NCI-H1436 (cell line): ENCODE measurements at places on chromosomes 7 and 10.

GRCh38 chr7:143002106-143002505, 24.8 kb downstream of the OR9A2 start:
- no peak for DNase-seq

DNA sequence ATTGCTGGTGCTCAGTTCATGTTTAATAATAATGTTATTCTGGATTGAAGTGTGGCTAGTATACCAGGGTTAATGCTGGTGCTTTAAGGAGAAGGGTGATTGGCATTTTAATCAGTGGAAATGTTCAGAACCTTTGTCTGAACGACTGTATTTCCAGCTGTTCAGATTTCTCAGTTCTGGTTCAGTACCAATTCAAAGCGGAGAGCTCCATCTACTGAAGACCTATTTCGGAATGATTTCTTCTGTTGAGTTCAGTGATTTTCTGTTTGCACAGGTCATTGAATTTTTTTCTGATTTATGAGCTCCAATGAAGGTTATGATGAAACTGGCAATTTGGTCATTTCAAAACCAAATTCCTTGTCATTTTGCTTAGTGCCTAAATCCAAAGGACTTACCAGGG, 160.1 kb downstream of the EXOC4 start:
- no peak for DNase-seq

GRCh38 chr7:46651070-46651469, 730.0 kb upstream of the IGFBP3 start:
- DNase-seq = no peak

- no peak for DNase-seq
Measured at GRCh38 chr10:7383442-7383841, 27.4 kb downstream of the SFMBT2 start.

- DNase-seq = no peak
Measured at GRCh38 chr10:58851606-58852005, 324.8 kb upstream of the PHYHIPL start.

DNA sequence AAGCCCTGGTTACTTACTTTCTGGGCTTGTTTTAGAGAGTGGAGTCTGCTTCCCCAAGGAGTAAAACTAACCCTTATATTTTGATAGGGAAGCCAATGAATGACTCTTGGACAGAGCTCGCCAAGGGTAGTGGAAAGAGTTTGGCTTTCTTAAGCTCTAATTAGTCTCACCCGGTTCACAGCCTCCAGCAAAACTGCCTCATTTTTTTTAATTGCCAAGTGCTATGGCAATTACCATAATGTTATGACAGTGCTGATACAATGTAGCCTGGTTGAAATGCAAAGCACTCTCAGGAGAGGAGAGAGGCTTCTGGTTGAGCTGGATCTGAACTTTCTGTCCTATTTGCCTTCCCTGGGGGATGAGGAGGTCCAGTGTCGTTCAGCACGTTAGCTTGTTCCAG, 376.1 kb upstream of the CHRM2 start:
- peak; percentile 20 for DNase-seq

DNA sequence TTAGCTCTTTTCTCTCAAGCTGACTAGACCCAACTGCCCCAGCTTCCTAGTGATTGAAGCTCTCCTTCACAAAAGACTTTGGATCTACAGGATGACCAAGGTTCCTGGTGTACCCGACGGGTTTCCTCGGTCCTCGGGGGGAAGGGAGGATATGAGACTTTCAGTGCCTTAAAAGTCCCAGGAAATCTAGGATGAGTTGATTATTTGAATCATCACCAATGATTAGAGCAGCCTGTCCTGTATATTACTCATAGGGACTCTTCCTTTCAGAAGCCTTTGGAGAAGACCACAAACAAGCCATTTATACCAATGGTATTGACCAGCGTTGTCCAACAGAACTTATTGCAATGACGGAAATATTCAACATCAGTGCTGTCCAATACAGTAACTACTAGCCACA, 6.1 kb upstream of the ACTA2 start:
- DNase-seq = no peak

- no peak for DNase-seq
Measured at GRCh38 chr10:128382225-128382624, 256.0 kb upstream of the MKI67 start.

- DNase-seq = no peak
Measured at GRCh38 chr7:80984619-80985018, 65.8 kb upstream of the SEMA3C start.

DNA sequence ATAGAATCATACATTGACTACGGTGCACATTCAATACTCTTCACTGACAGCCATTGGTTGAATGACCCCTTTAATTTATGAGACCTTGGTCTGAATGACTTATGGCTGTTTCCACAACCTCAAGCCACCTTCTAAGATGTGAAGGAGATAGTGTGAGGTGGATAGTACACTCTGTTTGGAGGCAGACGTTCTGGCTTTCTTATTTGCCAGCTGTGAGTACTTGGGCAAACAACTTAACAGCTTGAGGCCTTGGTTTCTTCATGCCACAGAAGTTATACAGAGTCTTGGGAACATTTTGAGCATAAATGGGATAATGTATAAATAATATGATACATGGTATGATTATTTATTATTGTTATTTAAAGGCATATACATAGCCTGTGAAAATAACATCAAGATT, 62.0 kb downstream of the BPGM start:
- no peak for DNase-seq

DNA sequence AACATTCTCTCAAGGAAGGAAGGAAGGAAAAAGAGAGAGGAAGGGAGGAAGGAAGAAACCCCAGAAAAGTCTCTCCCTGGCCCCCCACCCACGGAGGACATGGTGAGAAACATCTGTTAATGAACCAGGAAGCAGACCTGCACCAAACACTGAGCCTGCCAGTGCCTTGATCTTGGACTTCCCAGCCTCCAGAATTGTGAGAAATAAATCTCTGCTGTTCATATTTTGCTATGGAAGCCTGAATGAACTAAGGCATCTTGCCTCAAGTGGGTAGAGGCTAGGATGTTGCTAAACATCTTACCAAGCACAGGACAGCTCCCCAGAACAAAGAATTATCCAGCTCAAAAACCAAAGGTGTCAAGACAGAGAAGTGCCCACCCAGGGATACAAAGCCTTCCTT, 19.1 kb downstream of the LRRC20 start:
- no peak for DNase-seq

DNA sequence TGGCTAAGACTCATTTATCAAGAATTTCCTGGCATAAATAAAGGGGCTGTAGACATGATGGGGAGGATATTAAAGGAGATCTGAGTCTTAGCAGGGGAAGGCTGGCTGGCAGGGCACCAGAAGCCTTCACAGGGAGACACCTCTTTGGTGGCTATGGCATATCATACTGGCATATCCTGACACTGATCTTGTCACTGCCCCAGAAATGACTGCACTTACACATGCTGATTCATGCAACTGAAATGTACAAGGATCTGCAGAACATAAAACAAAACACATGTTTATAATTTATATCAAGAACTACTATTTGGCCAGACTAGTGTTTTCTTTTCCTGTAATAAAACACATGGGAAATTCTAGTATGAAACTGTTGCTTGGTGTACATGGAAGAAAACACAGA, 5.5 kb upstream of the LIPN start:
- no peak for DNase-seq

- DNase-seq = no peak
Measured at GRCh38 chr10:43380610-43381222, 9.3 kb downstream of the FXYD4 start.

- DNase-seq = no peak
Measured at GRCh38 chr10:80443531-80443974, 10.6 kb upstream of the TSPAN14 start.

DNA sequence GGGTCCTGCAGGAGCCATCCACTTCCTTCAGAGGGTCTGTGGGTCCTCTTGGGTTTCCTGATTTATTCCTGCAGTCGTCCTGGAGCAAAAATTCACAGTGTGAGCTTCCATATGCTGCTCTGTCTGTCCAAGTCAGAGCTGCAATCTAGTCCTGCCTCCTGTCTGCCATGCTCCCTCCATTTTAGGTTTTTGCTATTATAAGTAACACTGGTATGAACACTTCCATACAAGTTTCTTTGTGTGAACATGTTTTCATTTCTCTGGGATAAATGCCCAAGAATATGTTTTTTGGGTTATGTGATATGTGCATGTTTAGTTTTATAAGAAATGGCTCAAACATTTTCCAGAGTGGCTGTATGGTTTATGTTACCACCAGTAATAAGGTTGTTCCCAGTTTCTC, 188.1 kb downstream of the ACTR3B start:
- DNase-seq = no peak

- no peak for DNase-seq
Measured at GRCh38 chr7:39536951-39537350, 29.3 kb upstream of the YAE1 start.

DNA sequence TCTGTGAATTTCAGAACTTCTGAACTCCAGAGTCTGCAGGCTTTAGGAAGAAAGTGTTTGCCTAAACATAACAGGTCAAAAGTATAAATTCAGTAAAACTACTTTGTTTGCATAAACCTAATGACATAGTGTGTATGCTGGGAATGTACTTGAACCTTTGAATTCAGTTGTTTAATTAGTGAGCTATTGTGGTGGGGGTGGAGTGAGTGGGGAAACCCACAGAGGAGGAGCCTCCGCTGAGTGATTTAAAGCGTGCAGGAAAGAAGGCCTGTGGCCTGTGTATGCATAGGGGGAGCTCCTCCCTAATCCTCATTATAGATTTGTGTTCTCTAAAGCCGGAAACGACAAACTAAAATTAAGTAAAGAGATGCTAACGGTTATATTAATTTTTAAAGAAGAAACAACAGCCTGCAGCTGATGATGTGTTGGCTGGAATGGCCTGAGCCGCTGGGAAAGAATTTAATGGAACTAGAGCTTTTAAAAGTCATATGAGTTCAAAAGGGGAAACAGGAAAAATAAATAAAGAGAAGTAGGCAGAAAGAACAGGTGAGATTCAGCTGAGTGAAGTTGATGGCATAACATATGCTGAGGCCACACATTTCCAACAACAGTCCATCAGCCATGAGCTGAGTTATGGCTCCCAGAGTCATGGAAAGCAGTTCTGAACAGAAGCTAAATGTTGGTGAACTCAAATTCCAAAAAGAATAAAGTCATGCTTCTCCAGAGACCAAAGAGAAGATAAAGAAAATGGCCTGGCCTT, 595.0 kb downstream of the GRM8 start:
- peak; percentile 23 for DNase-seq

DNA sequence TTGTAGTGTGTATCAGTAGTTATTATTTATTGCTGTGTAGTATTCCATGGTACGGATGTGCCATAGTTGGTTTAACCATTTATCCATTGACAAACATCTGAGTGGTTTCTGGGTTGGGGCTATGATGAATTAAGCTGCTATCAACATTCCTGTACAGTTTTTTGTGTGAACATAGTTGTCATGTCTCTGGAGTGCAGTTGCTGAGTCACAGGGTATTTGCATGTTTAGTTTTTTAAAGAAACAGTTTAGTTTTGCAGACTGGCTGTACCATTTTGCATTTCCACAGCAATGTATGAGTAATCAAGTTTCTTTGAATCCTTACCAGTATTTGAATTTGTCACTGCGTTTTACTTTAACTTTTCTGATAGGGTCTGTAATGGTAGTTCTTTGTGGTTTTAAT, 516.7 kb upstream of the CELF2 start:
- DNase-seq = no peak

DNA sequence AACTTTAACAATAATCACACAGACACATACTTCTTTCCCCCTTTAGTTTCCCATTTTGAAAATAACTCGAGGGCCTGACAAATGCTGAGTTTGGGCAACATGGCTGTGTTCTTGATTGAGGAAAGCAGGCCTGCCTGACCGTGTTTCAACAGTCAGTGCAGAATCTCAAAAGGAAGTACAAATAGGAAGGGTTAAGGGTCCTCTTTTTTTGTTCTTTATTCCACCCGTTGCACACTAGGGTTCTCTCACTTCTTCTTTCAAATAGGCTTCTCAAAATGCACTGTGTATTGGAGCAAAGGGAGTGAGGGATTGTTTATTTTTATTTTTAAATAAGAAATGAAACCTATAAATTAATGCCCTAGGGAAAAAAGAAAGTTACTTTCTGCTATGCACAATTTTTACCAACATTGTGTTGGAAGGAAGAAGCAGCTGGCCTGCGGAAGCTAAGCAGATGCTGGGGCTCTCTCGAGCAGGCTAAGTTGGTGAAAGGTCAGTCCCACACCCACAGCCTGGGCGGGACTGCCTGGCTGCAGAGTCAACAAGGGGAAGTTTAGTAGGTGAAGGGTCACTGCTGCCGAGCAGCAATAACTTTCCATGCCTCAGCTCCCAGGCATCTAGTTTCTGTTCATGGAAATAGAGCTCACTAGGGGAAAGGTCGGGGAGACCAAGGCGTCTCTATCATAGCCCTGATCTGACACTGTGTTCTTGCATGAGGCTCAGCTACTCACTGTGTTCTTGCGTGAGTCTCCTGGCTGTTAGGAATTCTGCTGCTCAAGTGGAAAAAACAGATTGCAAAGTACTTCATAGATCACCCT, 12.2 kb upstream of the PDK4 start:
- no peak for DNase-seq

GRCh38 chr7:82726038-82726800, 282.6 kb upstream of the CACNA2D1 start:
- DNase-seq = no peak

GRCh38 chr7:121440857-121441503, 44.9 kb upstream of the FAM3C start:
- DNase-seq = no peak

- DNase-seq = no peak
Measured at GRCh38 chr7:66937940-66938339, 16.9 kb downstream of the TMEM248 start.

GRCh38 chr7:147033641-147034040, 917.0 kb downstream of the CNTNAP2 start:
- no peak for DNase-seq

DNA sequence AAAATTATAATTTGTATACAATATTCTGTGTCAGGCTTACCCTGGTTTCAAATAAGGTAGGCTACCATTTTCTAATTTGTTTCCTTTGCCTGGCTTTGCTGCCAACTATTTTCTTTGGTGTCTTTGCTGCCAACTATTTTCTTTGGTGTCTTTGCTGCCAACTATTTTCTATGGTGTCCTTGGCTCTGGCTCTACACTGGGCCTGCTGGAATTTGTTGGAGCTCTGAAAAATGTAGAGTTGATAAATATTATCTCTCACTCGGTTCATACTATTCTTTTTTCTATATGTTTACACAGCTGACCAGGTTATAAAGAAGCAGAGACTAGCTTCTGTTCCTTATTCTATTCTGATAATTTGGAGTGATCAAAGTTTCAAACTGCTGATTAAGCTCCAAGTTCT, 768.0 kb upstream of the PHF14 start:
- DNase-seq = no peak

GRCh38 chr7:81527651-81528050, 242.2 kb downstream of the HGF start:
- no peak for DNase-seq
